Parietal lobe (tissue), 2 donors: ENCODE measurements at places on chromosomes 5 and 9. TPM values are rescaled to one million over a fixed set of nuclear protein-coding genes. Genes with fewer than 3 reads are reported as not detected.

Gene LHX6
- total RNA-seq: 32.2 TPM

Gene IL6ST
- 38.8 TPM for total RNA-seq

Gene ANKRD18B
- not detected for total RNA-seq

Gene FAM169A
- total RNA-seq: 58.2 TPM

Gene CD180
- total RNA-seq: 0.31 TPM

Gene OLFM1
- total RNA-seq: 76.7 TPM
